NCI-H82 (cell line): ENCODE measurements at places on chromosomes 16 and 17.

GRCh38 chr17:9615486-9615885 is 29.8 kb upstream of the USP43 start:
- no peak for DNase-seq

- DNase-seq = no peak
Observed at GRCh38 chr17:81509972-81510784, 2.4 kb downstream of the ACTG1 start.

- no peak for DNase-seq
Observed at GRCh38 chr16:595942-596735, 6.3 kb downstream of the RAB40C start.

DNA sequence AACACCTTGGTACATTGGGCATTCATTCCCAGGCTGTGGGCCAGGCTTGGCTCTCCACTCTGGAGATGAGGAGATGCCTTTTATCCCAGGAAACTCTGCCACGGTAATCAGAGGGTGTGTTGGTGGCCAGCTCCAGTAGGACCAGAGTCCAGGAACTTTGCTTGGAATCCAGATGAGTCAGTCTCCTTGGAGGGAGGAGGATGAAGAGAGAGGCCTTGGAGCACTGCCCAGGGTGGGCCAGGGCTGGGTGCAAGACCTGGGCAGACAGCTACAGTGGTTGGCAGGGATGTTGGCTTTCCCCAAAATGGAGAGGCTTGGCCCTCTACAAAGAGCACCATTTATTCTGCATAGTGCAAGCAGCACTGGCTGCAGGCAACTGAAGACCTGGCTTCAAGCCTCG is 209.0 kb downstream of the RGS9 start:
- DNase-seq = no peak

DNA sequence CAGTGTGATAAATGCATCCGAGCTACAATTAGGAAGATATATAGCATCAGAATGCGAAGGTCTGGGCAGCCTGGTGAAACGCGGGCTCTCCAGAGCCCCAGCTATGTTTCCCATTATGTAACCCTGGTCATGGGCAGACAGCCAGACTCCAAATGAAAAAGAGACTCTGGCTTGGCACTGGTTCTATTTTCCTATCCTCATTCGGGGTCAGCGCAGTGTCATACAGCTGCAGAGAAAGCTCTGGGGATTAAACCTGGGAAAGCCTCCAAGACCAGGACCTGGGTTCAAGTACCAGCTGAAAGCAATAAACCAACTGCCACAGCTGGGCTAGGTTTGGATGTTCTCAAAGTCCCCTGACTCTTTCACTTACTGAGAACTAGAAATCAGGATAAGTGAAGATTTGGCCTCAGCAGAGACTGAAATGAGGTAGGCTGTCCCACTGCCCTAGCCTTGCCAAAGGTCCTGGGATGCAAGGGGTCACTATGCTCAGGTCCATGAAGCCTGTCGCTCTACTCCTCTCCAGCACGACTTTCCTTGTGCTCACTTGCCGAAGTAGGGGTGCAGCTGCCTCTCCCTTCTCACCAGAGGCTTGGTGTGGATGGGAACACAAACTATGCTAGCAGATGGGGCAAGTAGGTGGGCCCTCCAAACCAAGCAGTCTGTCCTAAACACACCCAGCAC is 123.8 kb downstream of the SMG6 start:
- DNase-seq = peak; percentile 28

- DNase-seq = no peak
Observed at GRCh38 chr17:72635034-72635635, 457.4 kb downstream of the SLC39A11 start.

DNA sequence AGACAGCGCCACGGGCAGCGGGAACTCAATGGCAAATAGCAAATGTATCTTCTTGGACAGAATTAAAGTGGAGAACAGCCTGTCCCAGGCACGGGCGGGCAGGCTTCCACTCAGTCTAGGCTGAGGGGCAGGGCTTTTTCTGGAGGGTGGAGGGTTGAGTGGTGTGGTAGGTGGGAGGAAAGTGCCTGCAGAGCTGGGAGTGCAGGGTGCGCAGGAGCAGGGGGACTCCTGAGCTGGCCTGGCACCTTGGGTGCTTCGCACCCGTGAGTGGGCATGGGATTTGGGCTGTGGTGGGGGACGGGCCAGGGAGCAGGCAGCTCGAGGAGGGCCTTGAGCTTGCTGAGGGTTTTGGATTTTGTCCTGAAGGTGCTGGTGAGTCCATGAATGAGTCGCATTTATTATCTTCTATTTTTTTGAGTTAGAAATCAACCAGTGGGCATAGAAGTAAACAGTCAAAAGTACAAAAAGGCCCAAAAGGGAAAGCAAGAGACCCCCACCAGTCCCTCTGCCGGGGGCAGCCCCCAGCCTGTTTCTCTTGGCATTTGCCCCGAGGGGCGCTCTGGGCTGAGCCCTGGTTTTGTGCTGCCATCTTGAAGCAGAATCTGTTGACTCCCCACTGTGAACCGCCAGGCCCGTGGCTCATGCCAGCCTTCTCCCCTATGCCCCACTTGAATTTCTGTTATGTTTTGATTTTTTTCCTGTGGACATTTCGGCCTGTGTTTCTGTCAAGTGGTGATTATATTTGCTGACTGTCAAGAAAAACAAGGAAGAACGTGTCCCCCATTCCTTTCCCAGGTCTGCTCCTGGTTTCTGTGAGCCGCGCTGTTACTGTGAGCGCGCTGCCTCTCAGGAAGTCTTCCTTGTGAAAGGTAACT is 8.2 kb downstream of the ADORA2B start:
- no peak for DNase-seq

DNA sequence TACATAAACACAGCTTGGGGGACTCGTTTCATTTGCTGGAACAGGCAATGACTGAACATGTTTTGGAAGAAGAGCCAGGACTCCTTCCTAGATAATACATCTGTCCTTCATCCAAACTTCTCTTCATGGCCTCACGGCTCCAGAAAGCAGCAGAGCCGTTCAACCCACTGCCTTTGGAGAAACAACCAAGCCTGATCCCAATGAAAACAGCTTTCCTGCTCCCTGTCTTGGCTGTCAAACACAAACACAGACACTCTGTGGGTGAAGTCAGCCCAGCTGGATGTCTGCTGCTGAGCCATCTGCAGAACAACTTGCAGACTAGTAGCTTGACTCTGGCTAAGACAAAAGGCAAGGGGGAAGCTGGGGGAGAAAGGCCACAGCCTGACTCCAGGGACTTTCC is 345.1 kb upstream of the PSMD7 start:
- peak; percentile 17 for DNase-seq

GRCh38 chr16:4814542-4815173 is 12.2 kb upstream of the ROGDI start:
- DNase-seq = no peak

GRCh38 chr17:14058051-14058450 is 11.3 kb upstream of the COX10 start:
- no peak for DNase-seq

DNA sequence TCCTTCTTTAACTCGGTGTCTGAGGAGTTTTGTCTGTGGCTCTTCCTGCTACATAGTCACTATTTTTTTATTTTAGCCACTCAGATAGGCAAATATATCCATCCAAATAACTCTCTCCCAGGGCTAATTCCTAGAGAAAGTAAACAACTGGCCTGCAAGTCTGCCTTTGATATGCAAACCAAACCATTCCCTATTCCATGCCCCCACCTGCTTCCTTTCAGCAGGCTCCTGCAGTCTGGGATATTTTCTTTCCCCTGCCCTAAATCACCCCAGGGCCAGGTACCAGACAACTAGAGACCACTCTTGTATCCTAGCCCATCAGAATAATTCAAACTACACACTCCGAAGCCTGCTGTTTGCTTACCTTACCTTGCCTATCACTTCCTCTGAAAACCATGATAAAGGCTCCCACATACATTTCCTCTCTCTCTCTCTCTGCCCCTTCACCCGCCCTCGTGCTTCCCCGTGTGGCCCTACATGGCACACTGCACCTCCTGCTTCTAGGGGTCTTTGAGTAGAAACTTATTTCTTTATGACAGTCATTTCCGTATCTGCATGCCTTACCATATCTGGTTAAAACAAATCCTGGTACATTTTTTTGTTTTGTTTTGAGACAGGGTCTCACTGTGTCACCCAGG is 8.3 kb downstream of the CD300H start:
- no peak for DNase-seq

DNA sequence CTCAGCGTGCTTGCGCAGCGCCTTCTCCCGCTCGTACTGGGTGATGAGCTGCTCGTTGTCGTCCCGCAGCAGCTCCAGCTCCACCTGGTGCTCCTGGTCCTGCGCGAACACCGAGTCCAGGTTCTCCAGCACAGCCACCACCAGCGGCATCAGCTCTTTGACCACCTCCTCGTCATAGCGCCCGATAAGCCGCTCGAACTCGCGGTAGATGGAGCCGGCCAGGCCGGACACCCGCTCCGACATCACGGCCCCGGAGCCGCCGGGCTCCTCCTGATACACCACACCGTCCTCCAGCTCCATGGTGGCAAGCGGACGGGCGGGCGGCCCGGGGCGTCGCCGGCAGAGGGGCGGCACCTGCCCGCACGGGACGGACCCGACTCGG is 320 bp downstream of the SPAG9 start:
- peak; percentile 78 for DNase-seq

DNA sequence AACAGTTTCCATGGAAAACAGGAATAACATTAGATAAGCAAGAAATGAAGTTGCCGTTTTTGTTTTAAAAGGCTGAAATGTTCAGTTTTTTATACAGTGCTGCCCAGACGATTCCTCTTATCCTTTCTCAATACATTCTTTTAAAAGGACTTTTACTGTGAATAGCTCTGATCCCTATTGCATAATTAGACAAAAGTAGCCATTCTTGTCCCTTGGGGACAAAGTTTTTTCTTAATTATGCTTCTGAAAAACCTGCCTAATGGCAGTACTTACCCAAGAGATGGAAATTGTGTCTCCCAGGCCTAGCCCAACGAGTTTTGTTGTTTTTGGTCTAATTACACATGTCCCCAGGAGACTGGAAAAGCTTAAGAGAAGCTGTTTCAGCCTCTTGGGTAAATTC is 27.6 kb downstream of the NXPH3 start:
- no peak for DNase-seq

- DNase-seq = no peak
Observed at GRCh38 chr16:89010210-89010925, 33.4 kb upstream of the CBFA2T3 start.

DNA sequence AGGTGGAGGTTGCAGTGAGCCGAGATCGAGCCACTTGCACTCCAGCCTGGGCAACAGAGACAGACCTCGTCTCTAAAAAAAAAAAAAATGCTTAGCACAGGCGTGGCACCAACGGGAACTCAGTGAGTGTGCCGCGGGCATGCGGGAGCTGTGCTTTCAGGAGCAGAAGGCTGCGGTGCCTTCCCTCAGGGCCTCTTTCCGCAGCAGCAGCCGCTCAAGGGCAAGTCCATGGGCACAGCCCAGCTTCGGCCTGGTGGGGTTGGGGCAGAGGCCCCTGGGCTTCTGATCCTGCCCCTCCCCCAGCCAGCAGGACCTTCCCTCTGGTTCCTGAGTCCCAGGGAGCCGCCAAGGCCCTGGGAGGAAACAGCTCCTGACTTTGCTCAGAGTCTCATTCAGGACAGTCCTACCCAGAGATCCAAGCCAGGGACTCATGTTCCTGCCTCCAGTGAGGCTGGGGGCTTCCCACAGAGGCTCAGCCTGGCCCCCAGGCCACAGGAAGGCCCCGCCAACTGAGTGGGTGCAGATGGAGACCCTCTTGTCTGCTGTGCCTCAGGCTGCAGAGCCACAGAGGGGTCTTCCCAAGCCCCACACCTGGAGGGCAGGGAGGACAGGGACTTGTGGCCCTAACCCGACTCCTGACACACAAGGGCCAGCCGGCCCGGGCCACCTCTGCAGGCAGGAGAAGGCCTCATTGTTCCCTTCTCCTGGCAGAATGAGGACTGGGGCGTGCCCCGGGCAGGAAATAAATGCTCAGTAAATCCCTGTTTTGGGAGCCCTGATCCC is 3.3 kb upstream of the ZG16B start:
- no peak for DNase-seq

- DNase-seq = no peak
Observed at GRCh38 chr17:65776890-65777289, 215.4 kb upstream of the AXIN2 start.

DNA sequence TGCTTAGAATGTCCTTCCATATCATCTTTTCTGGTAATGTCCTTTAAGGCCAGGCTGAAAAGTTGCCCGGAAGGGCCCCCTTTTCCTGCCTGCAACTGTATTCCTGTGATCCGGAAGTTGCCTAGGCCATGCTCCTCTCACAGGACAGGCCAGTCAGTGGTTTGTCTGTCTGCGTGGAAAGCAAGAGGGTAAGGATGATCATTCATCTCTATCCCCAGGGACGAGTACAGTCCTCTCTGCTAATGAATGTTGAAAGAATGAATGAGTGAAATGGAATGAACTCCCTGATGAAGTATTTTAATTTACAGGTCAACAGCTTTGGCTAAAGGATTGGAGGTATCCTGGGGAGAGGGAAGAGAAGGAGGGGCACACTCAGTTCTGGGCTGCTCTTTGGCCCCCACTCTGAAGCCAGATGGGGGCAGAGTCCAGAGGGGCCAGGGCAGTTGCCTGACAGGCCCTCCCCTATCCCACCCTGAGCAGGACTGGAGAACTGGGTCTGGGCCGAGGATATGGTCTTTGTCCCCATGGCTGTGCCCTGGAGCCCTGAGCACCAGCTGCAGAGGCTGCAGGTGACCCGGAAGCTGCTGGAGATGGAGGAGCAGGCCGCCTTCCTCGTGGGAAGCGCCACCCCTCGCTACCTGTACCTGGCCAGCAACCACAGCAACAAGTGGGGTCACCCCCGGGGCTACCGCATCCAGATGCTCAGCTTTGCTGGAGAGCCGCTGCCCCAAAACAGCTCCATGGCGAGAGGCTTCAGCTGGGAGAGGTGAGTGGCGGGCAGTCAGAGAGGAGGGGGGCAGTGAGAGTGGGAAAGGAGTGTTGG is 3.2 kb downstream of the AOC3 start:
- no peak for DNase-seq

DNA sequence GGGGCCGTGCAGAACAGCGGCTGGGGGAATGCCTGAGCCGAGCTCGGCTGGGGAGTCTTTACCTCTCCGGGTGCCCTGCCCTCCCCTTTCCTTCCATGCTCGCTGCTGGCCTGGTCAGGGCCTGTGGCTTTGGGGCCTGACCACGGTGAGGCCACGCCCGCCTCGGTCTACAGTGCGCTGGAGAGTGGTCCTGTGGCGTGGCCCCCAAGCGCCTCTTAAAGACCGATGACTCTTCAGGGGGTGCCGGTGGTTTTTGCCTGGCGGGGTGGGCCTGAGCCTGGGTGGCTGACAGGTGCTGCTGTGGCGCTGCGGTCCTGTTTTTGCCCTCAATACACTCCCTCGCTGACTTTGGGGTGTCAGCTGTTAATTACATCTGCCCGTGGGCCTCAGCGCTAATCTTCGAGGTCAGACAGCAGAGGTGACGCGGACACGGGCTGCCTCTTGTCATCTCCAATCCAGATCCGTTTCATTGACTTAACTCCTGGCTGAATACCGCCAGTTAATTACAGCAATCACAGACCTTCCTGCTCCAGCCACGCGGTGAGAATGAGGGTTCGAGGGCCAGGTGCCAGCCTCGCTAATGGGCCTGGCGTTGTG is 29.7 kb downstream of the GSE1 start:
- peak; percentile 66 for DNase-seq

GRCh38 chr17:5437721-5438317 is 1.1 kb downstream of the C1QBP start:
- peak; percentile 48 for DNase-seq
